Stimulated activated CD4-positive, alpha-beta T cell treated with anti-CD3 and anti-CD28 coated beads, TNF-alpha, amount 100 ng/mL, for 48 hours (primary cell): ENCODE measurements at places on chromosomes 4 and X.

DNA sequence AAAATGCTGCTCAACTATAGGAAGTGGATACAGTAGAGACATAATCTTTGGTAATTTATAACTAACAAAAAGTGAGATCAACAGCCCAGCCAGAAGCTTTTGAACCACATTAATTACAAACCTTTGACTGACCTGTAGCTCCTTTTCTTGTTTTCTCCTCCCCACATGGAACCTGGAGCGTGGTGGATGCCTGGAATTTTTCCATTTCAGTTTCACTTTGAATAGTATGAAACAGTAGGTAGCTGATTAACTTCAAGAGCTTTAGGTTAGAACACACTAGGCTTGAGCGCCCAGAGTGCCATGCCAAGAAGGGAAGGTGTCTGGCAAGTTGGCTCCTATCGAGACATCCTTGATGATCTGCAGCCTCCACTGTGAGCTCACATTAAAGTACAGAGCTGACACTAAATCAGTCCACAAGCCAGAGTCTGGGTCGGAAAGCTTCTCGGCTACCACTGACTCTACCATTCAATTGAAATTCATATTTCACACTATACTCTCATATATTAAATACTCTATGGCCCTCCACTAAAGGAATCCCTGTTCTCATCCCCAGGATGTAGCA lies 143.4 kb downstream of the GLRA2 start:
- DNase-seq: no peak

GRCh38 chr4:62209757-62210485 lies 1009.8 kb downstream of the ADGRL3 start:
- DNase-seq: no peak

GRCh38 chr4:181637186-181638105 lies 605.8 kb upstream of the TENM3 start:
- DNase-seq: no peak

DNA sequence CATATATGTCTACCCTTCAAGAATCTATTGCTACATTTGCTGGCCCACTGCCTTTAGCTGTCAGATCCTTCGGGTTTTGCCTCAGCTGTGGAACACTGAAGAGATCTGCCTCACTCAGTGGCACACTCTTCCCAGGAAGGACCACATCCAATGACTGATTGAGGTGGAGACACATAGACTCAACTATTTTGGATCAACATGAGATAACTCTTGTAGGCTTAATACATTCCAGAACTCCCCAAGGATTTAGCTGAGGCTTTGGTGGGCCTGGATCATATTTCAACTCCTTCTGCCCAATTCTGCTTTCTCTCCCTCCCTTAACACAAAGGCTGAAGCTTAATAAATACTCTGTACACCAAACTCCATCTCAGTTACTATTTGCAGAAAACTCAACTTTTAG lies 100.5 kb downstream of the CORIN start:
- no peak for DNase-seq

DNA sequence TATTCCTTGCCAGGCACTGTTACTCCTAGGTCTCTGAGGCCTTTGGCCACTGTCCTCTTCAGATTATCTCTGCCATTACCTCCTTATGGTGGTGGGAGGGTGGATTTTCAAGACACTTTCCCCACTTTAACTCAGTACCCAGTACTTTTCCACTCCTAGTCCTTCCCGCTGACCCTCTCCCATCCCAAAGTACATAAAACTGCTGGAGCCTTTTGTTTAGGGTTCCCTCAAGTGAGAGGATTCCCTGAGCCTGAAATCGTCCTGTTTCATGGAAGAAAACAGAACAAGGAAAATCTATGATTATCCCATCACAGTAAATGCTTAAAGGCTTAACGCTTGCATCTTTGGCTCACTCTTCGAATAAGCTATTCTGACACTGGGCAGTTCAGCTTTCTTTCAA lies 1742.5 kb upstream of the ADGRL3 start:
- DNase-seq: no peak

DNA sequence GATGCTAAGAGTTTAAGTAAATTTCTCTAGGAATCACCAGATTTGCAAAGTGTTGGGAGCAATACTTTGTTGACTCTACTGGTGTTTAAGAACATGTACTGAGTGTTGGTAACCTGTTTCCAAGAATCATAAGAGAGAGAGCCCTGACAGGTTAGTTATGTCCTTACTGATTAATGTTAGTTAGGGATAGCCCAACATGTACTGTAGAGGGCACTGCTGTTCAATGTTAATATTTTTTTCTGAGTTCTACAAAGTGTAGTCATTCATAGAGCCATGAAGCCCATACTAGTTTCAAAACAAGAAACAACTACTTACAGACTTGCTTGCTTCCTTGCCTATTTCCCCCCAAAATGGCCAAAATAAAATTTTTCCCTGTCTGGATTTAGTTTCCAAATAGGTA lies 11.9 kb downstream of the TMPRSS11D start:
- no peak for DNase-seq

- no peak for DNase-seq
Observed at GRCh38 chr4:145852256-145852839, 86.3 kb downstream of the ZNF827 start.

- no peak for DNase-seq
Observed at GRCh38 chrX:101450085-101450484, 35.2 kb upstream of the ARMCX4 start.

GRCh38 chrX:115606861-115607260 lies 45.9 kb downstream of the PLS3 start:
- DNase-seq: no peak
